ENCODE measurements at places on chromosomes 7 and 10. TPM values are rescaled to one million over a fixed set of nuclear protein-coding genes. Genes with fewer than 3 reads are reported as not detected.

DNA sequence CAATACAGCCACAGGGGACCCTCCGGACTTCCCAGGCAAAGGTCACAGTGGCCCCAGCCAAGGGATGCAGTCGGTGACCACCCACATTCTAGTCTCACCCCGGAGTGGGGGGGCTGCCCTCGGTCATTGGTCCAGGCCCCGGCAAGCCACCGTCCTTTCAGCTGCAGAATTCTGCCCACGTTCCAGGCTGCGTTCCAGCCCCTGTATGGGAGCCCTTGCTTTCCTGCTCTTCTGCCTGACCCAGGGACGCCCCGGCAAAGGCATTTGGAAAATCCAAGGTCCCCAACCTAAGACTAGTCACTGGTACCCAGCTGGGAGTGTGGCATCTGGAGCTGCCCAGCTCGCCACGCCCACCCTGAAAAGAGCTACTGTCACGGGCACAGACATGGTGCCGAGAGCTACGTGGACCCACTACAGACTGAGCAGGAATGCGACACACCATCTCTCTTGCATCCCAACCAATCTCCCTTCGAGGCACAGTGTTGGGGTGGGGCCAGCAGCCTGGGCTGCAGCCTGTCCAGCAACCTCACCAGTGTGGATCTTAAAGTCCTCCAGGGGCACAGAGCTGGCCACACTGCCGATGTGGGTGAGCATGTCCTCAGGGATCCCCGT lies 18.6 kb downstream of the OGDHL start:
- no peaks in the 10 kb centered on the region for H3K36me3 ChIP-seq
- no peak for DNase-seq
- H3K27ac ChIP-seq = no peak overlapping the region
- no peaks in the 10 kb centered on the region for H3K27me3 ChIP-seq
- H3K4me1 ChIP-seq = no peaks in the 10 kb centered on the region

DNA sequence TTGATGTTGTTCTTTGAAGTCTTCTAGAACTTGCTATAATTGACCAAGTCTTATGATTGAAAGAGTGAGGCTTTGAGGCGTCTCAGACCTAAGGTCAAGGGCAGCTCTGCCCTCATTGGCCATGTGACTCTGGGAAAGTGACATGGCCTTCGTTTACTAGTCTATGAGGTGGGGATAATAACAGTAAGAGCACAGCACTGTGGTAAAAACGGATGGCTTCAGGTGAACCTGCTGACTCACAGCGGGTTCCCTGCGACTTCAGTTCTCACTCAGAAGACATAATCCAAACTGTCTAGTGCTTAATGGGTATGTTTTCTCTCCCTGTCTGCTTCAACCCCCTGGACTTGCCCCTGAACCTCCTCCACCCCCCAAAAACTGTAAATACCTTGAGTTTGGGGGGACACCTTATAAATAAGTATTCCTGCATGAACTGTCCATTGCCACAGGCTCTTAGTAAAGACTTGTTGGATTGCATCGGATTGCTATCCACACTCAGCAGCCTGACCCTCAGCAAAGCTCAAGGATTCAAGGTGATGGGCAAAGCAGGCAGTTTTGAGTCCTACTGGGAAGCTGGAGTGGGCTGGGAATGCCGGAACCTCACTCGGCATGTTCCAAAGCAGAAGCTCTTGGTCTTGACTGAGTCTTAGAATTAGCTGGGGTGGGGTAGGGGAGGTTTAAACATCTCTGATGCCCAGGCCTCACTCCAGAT lies 304.6 kb downstream of the KLF6 start:
- H3K4me1 ChIP-seq = no peaks in the 10 kb centered on the region
- H3K36me3 ChIP-seq = no peaks in the 10 kb centered on the region
- DNase-seq = no peak
- peaks cover 4% of the 10 kb centered on the region for H3K27me3 ChIP-seq
- no peak overlapping the region for H3K27ac ChIP-seq
- no peak overlapping the region for H3K4me3 ChIP-seq

Gene C10orf105
- polyA plus RNA-seq = not detected

DNA sequence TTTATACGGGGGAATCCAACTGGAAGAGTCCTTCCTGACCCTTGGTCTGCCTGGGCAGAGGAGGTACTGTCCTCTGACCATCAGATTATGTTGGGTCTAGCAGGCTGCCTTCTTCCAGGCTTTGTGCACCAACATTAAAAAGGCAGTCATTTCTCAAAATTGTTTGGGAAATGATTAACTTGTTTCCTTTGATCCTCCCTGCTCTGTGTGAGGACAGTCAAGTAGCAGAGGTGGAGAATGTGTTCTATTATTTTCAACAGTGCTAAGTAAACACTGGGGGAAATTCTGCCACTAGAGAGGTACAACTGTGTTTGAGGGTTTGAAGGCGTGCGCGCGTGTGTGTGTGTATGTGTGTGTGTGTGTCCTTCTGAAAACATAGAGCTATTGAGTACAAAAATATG lies 20.6 kb downstream of the ACSL5 start:
- H3K27me3 ChIP-seq = no peaks in the 10 kb centered on the region
- H3K36me3 ChIP-seq = peaks cover 29% of the 10 kb centered on the region
- peaks cover 7% of the 10 kb centered on the region for H3K4me1 ChIP-seq
- DNase-seq = no peak
- H3K27ac ChIP-seq = no peak overlapping the region

DNA sequence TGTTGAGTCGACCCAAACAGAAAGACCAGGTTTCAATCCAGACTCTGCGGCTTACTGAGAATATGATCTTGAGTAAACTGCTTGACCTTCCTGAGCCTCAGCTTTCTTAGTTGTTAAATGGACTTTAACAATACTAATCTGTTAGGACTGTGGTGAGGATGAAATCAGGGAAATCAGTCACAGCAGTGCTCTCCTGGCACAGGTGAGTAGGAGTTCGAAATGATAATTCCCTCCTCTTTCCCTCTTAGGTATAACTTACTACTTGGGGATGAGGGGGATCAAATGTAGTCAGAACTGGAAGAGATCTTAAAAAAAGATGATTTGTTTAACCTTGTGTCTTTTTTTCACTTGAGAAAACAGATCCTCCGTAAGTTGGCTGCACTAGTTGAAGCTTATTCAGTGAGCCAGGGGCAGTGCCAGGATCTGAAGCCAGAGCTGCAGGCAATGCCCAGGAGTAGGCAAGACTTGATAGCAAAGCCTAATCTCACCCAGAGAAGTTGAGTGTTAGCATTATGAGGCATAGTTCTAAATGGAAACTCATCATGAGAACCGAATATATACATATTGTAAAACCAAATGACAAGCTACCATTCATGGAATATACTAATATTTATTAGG lies 1.8 kb upstream of the MAGI2 start:
- peaks cover 15% of the 10 kb centered on the region for H3K27me3 ChIP-seq
- no peaks in the 10 kb centered on the region for H3K36me3 ChIP-seq
- no peak overlapping the region for H3K4me3 ChIP-seq

Gene ARHGAP22
- 1.4 TPM for polyA plus RNA-seq

- H3K4me3 ChIP-seq = no peak overlapping the region
- H3K27me3 ChIP-seq = no peaks in the 10 kb centered on the region
- H3K4me1 ChIP-seq = no peaks in the 10 kb centered on the region
- H3K36me3 ChIP-seq = no peaks in the 10 kb centered on the region
- H3K27ac ChIP-seq = no peak overlapping the region
Measured at GRCh38 chr10:44425466-44425865, 40.6 kb upstream of the CXCL12 start.

- no peaks in the 10 kb centered on the region for H3K27me3 ChIP-seq
- no peak overlapping the region for H3K4me3 ChIP-seq
- H3K4me1 ChIP-seq = no peaks in the 10 kb centered on the region
- H3K27ac ChIP-seq = no peak overlapping the region
- DNase-seq = no peak
- no peaks in the 10 kb centered on the region for H3K36me3 ChIP-seq
Measured at GRCh38 chr10:71368643-71369042, 28.1 kb upstream of the CDH23 start.

GRCh38 chr7:44441079-44441478 lies 49.4 kb downstream of the NUDCD3 start:
- no peak overlapping the region for H3K4me3 ChIP-seq
- H3K4me1 ChIP-seq = no peaks in the 10 kb centered on the region
- no peaks in the 10 kb centered on the region for H3K36me3 ChIP-seq
- no peaks in the 10 kb centered on the region for H3K27me3 ChIP-seq
- no peak for DNase-seq

- H3K4me1 ChIP-seq = no peaks in the 10 kb centered on the region
- H3K36me3 ChIP-seq = no peaks in the 10 kb centered on the region
- H3K27ac ChIP-seq = no peak overlapping the region
- H3K27me3 ChIP-seq = peaks cover 88% of the 10 kb centered on the region
- H3K4me3 ChIP-seq = no peak overlapping the region
Measured at GRCh38 chr7:128167791-128168666, 73.0 kb upstream of the LEP start.

DNA sequence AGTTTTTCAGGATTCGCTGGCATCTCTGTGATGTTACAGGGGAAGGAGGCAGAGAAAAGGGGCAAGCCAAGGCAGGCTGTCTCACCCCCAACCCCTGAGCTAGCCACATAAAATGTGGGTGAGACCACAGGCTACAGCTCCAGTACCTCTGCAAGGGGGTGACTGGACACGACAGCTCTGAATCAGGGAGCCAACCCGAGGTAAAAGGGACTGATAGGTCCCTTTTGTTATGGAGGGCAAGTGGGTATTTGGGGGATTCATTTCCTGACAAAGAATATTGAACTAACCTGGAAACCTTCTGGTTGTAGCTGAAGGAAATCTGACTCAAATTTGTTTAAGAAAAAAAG lies 67.2 kb downstream of the TACR2 start:
- H3K27ac ChIP-seq = peak overlapping the region; percentile 9
- H3K27me3 ChIP-seq = no peaks in the 10 kb centered on the region
- no peak for DNase-seq
- peaks cover 12% of the 10 kb centered on the region for H3K36me3 ChIP-seq

GRCh38 chr7:134126146-134126545 lies 994 bp upstream of the LRGUK start:
- no peaks in the 10 kb centered on the region for H3K27me3 ChIP-seq
- H3K4me3 ChIP-seq = no peak overlapping the region
- no peaks in the 10 kb centered on the region for H3K4me1 ChIP-seq
- H3K36me3 ChIP-seq = no peaks in the 10 kb centered on the region
- DNase-seq = no peak

Gene SPDYE16
- not detected for polyA plus RNA-seq

Gene TLX1
- polyA plus RNA-seq = 1.6 TPM

DNA sequence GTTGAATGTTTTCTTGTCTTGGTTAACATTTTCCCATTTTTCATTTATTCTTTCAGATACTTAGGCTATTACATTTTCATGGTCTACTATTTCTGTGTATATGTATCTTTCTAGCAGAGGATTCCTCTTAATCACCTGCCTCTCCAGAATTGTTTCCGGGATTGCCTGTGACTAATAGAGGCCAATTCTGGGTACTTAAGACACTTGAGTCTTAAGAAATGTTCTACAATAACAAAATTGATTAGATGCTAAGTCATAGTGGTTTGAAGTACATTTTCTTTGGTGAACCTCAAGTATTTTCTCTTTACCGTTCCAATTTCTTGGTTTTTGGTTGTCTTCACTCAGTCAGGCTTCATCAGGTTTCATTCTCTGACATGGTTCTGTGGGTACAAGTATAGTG lies 26.4 kb downstream of the BBS9 start:
- no peaks in the 10 kb centered on the region for H3K4me1 ChIP-seq
- no peak for DNase-seq
- H3K27me3 ChIP-seq = no peaks in the 10 kb centered on the region
- no peak overlapping the region for H3K4me3 ChIP-seq
- no peaks in the 10 kb centered on the region for H3K36me3 ChIP-seq

DNA sequence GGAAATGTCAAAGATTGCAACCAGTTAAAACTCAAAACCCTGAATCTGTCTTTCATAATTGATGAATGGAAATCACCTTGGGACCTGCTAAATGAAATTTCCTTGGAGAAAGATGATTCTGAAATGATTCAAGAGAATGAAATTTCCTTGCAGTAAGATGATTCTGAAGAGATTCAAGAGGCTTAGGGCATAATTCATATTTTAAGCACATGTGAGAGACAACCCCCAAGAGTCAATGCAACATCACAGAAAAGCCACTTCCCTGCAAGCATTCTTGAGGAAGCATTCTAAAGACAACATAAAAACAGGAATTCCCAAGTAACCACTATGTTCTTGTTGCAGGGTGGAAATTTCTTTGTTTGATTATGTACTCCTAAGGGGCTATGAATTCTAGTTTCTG lies 113.7 kb downstream of the RELN start:
- H3K4me3 ChIP-seq = no peak overlapping the region
- DNase-seq = no peak
- no peaks in the 10 kb centered on the region for H3K27me3 ChIP-seq
- H3K27ac ChIP-seq = no peak overlapping the region

DNA sequence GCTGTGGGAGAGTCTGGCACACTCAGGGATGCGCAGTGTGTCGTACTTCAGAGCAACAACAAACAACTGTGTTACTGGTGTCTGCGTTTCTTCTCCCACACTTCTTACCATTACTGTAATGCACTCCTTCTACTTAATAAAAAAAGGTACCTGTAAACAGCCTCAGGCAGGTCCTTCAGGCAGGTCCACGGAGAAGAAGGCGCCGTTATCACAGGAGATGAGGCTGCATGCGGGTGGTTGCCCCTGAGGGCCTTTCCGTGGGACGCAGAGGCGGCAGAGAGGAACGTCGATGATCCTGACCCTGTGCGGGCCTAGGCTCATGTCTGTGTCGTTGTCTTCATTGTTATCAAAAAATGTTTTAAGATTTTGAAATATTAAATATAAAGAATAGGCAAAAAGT lies 29.4 kb downstream of the NKX6-2 start:
- no peaks in the 10 kb centered on the region for H3K27me3 ChIP-seq
- H3K36me3 ChIP-seq = peaks cover 65% of the 10 kb centered on the region
- H3K4me3 ChIP-seq = no peak overlapping the region

- H3K27ac ChIP-seq = no peak overlapping the region
- H3K27me3 ChIP-seq = no peaks in the 10 kb centered on the region
- no peaks in the 10 kb centered on the region for H3K4me1 ChIP-seq
Measured at GRCh38 chr7:30062587-30062986, 34.4 kb downstream of the PLEKHA8 start.

Gene HABP2
- not detected for polyA plus RNA-seq

- H3K27me3 ChIP-seq = no peaks in the 10 kb centered on the region
- no peaks in the 10 kb centered on the region for H3K4me1 ChIP-seq
- H3K4me3 ChIP-seq = no peak overlapping the region
- H3K27ac ChIP-seq = no peak overlapping the region
Measured at GRCh38 chr10:131571865-131572264, 260.3 kb upstream of the TCERG1L start.

Gene NPSR1
- not detected for polyA plus RNA-seq

DNA sequence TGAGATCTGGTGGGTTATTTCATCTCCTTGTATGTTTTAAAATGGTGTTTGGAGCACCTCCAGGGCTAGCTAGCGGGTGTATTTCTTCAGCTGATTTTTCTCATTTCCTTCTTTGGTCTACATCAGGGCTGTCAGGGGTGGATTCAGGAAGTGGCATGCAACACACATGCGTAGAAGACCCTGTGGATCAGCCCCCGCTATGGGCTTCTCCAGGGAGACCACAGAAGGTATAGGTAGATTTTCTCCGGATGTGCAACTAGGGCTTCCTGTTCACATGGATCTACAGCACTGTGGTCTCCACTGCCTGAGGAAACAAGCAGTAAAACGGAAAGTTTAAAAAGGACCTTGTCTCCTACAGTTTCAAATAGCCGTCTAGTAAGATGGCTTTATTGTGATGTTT lies 10.4 kb downstream of the NUB1 start:
- H3K4me1 ChIP-seq = peaks cover 3% of the 10 kb centered on the region
- peaks cover 12% of the 10 kb centered on the region for H3K36me3 ChIP-seq
- H3K27ac ChIP-seq = peak overlapping the region; percentile 61
